Cardiac fibroblast (primary cell): ENCODE measurements at places on chromosomes 12 and 14.

DNA sequence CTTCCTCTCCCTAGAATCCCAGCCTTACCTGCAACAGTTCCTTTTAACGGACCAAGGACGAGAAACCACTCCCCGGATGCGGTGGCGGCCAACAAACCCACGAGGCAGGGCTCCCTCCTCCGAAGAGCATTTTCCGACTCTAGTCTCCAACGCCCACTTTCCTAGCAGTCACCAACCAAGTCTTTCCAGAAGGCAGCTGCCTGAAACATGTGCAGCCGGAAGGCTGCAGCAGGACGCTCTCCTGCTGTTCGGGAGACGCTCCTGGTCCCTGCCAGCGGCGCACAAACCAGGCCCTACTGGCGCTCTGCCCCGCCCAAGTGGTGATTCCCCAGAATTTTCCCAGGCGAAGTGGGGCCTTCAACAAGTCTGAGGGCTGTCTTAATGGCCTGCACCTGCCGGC, 21.1 kb upstream of the ADAM20 start:
- peak; percentile 32 for DNase-seq

DNA sequence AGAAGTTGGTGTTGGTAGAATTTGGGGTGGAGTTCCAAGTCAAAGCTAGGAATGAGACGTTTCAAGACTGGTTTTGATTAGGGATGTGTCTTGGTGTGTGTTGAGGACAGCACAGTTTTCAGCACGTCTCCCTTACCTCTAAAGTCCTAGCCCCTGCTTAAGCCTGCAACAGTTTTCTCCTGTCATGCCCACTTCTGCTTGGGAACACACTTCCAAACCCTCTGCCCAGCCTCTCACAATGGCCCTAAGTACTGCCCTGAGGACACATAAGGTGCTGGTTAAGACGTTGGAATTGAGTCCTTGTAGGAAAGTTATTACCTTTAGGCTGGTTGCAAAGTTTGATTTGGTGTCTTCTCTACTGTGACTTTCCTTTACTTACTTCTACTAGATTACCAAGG, 710 bp upstream of the BMAL2 start:
- DNase-seq: peak; percentile 21

- DNase-seq: peak; percentile 25
Measured at GRCh38 chr12:101696251-101697196, 916 bp upstream of the CHPT1 start.

- peak; percentile 65 for DNase-seq
Measured at GRCh38 chr12:104387190-104387589, 69.6 kb upstream of the CHST11 start.

GRCh38 chr14:105058521-105059034, 6.7 kb downstream of the GPR132 start:
- no peak for DNase-seq
